ENCODE measurements at places on chromosomes 1 and 21. TPM values are rescaled to one million over a fixed set of nuclear protein-coding genes. Genes with fewer than 3 reads are reported as not detected.

Gene ITGB2
- total RNA-seq: not detected

Gene FAM131C
- total RNA-seq: 0.87 TPM

Gene PTGS2
- total RNA-seq: 2.1 TPM

Gene PPIAL4G
- total RNA-seq: not detected

Gene MTMR11
- total RNA-seq: 2.2 TPM

Gene LIN28A
- 0.05 TPM for total RNA-seq

Gene CFAP57
- total RNA-seq: 0.29 TPM

Gene GMEB1
- total RNA-seq: 12.0 TPM

Gene VANGL2
- total RNA-seq: 1.1 TPM

Gene ATP13A2
- total RNA-seq: 97.8 TPM

Gene SLC44A5
- 1.7 TPM for total RNA-seq

Gene TMPRSS2
- total RNA-seq: 0.10 TPM

Gene TRIM67
- 0.58 TPM for total RNA-seq

Gene SLAMF6
- not detected for total RNA-seq

Gene CDA
- total RNA-seq: 0.92 TPM

Gene TMEM53
- total RNA-seq: 3.9 TPM

Gene UBL4B
- not detected for total RNA-seq

Gene PDZK1
- not detected for total RNA-seq

Gene LCE3D
- total RNA-seq: not detected

Gene MRAP
- not detected for total RNA-seq

Gene ZCCHC17
- total RNA-seq: 28.2 TPM

Gene PKP1
- total RNA-seq: 0.15 TPM

Gene LDLRAD1
- total RNA-seq: not detected

Gene DCST1
- total RNA-seq: not detected

Gene FAM72D
- 0.48 TPM for total RNA-seq

Gene PRAMEF5
- not detected for total RNA-seq

Gene LMOD1
- not detected for total RNA-seq

Gene PROK1
- total RNA-seq: not detected

Gene PFKL
- 193 TPM for total RNA-seq

Gene EPHA2
- total RNA-seq: 197 TPM

Gene RXRG
- total RNA-seq: not detected

Gene DNASE2B
- total RNA-seq: not detected

Gene ICOSLG
- 26.4 TPM for total RNA-seq

Gene KIF26B
- 4.0 TPM for total RNA-seq

Gene SPRR1B
- total RNA-seq: not detected

Gene RBP7
- 0.68 TPM for total RNA-seq

Gene CLIC4
- total RNA-seq: 522 TPM

Gene SLC25A34
- 0.53 TPM for total RNA-seq

Gene KCNA3
- not detected for total RNA-seq

Gene OR10R2
- not detected for total RNA-seq

Gene RNU1-3
- total RNA-seq: under 0.01 TPM

Gene LRRN2
- 0.19 TPM for total RNA-seq

Gene THEM5
- not detected for total RNA-seq

Gene C4BPA
- not detected for total RNA-seq

Gene PDZK1IP1
- total RNA-seq: not detected

Gene C1orf87
- total RNA-seq: not detected

Gene KCND3
- not detected for total RNA-seq

Gene EPHA8
- total RNA-seq: not detected

Gene AK5
- total RNA-seq: 3.6 TPM

Gene MAGI3
- 5.8 TPM for total RNA-seq

Gene CLEC20A
- not detected for total RNA-seq

Gene CFAP74
- total RNA-seq: not detected

Measured in glomerular endothelial cell (primary cell).